ENCODE measurements at places on chromosomes 4 and X. TPM values are rescaled to one million over a fixed set of nuclear protein-coding genes. Genes with fewer than 3 reads are reported as not detected.

MAOB gene
- total RNA-seq = 0.09 TPM

DNA sequence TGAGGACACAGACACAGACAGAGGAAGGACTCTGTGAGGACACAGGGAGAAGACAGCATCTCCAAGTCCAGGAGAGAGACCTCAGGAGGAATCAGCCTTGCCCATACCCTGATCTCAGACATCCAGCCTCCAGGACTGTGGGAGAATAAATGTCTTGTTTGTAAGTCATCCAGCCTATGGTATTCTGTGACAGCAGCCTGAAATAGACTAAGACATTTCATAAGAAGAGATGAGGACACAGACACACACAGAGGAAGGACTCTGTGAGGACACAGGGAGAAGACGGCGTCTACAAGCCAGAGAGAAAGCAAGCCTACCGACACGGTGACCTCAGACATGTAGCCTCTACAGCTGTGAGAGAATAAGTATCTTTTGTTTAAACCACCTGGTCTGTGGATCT is 112.1 kb downstream of the DHRSX start:
- no peak for DNase-seq

- DNase-seq = no peak
Observed at GRCh38 chrX:38426785-38427184, 74.4 kb downstream of the OTC start.

SOWAHB gene
- not detected for total RNA-seq

ZFX gene
- total RNA-seq = 24.0 TPM

DNA sequence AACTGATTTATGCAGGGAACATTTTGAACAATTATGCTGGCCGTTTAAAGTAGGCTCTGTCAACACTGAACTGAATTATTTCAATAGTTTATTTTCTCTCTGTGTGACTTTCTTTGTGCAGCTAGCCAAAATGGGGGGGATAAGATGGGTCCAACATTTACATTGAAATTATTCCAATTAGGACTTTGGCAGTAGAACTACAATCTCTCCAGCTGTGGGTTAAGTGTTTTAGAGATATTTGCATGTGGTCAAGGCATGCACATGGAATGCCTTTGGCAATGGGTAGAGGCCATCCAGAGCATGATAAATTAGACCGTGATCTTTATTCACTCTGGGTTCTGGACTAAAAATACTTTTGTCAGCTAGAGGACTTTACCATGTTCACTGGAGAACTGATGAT is 107.9 kb upstream of the ELOVL6 start:
- DNase-seq = no peak

ALAS2 gene
- total RNA-seq = 31.3 TPM

AIFM1 gene
- 85.2 TPM for total RNA-seq

Measured in K562 (cell line).